Renal cortical epithelial cell (primary cell): ENCODE measurements at places on chromosomes 16 and 17. TPM values are rescaled to one million over a fixed set of nuclear protein-coding genes. Genes with fewer than 3 reads are reported as not detected.

DNA sequence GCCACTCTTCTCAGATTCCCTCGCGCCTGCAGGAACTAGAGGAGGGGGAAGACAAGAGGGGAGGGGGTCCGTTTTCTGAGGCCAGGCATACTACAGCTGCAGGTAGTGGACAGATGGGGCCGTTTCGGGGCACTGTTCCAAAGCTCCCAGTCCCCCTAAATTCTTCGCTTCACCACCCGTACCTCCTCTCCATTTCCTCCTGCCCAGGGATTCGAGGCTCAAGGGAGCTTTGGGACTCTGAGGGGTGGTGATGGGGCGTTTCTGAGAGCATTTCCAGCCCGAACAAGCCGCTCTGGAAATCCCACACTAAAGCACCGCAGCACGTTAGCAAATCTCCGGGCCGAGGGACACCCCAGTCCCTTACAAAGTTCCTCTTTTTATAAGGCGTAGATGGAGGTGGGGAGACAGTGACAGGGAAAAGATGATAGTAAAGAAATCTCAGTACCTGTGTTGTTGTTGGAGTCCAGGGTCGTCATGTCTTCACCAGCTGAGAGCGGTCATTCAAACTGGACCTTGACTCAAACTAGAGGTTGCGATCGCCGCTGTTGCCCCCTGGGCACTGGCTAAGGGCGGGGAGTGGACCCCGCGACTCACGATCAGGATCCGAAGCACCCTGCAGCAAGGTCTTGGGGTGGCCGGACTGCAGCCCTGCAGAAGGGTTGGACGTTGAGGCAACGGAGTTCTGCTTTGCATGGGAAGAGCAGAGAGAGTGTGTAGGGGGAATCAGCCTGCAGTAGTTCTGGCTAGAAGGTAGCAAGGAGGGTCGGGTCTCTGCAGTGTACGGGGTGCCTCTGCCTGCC lies 570 bp downstream of the NR1D1 start:
- DNase-seq: no peak

GRCh38 chr16:49458656-49459445 lies 85.2 kb downstream of the C16orf78 start:
- no peak for DNase-seq

- DNase-seq: no peak
Observed at GRCh38 chr17:75476271-75476671, 19.8 kb downstream of the TMEM94 start.

The SLC5A10 gene
- total RNA-seq: 0.50 and 0.87 TPM in 2 replicates

The ADAMTS18 gene
- 0.10 and 0.17 TPM in 2 replicates for total RNA-seq

DNA sequence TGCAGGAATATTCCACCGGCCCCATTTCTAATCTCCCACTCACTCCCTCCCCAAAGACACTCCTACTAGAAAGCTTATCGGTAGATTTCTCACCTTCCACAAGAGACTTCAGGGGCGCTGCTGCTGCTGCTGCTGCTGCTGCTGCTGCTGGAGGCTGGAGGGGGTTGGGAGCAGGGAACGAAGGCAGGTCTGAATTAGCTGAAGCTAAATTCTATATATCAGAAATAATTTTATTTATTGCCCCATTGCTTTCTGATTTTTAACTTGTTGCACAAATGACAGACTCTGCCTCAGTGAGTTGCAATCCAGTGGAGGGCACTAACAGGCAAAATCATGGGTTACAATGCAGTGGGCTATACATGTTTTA lies 25.8 kb upstream of the HLF start:
- DNase-seq: peak; percentile 18

The HLF gene
- 0.52 and 1.9 TPM in 2 replicates for total RNA-seq

The P2RX5 gene
- 2.9 and 19.3 TPM in 2 replicates for total RNA-seq

GRCh38 chr16:47004652-47005051 lies 31.2 kb upstream of the DNAJA2 start:
- no peak for DNase-seq

GRCh38 chr16:51624080-51624775 lies 473.2 kb upstream of the SALL1 start:
- no peak for DNase-seq

- no peak for DNase-seq
Observed at GRCh38 chr16:50581845-50582244, 33.6 kb downstream of the NKD1 start.

- DNase-seq: no peak
Observed at GRCh38 chr17:35537601-35538141, at the start of gene SLFN12L. Gene SLFN12L, minus strand, starts transcription at chr17:35537678. Its CDS starts 15,314 bp downstream, at chr17:35522364.

DNA sequence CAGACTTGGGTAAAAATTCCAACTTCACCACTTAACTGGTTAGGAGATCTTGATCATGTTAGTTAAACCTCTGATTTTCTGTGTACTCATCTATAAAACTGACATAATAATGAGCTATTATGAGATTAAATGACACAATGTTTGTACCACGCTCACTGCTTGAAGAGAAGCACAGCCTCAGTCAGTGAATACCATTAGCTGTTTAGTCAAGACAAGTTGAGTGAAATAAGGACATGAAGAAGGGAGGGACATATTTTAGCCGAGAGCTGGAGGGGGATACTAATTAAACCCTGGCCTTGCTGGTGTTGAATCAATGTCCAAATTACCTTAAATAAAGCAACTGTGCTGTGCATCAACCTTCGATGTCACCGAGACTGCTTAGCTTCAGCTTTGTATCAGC lies 105.1 kb upstream of the TOX3 start:
- DNase-seq: no peak

DNA sequence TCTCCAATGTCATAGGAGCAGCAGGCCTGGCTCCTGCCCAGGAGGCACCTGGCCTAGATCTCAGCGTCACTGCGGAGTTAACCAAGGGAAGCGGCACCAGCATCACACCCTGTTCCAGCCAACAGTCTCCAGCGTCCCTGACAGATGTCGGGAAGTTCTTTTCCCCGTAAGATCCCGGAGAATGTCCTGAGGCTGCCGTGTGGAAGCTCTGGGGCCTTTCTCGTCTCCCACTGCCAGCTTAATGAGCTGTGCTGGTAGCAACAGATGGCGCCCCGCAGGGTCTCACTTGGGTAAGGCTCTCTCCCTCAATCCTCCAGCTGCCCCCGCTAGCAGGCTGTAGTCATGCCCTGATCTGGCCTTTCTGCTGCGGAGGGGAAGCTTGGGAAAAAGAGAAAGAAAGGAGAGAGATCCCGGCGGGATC lies 57.5 kb downstream of the MARCHF10 start:
- no peak for DNase-seq

The ASIC2 gene
- 2.1 and 13.6 TPM in 2 replicates for total RNA-seq

GRCh38 chr17:45092911-45093430 lies 31.9 kb downstream of the NMT1 start:
- peak; percentile 98 for DNase-seq

- no peak for DNase-seq
Observed at GRCh38 chr16:3074860-3075522, 9.6 kb downstream of the IL32 start.

The TBC1D28 gene
- total RNA-seq: not detected in 2 replicates

- no peak for DNase-seq
Observed at GRCh38 chr16:17339764-17340541, 130.8 kb downstream of the XYLT1 start.

- no peak for DNase-seq
Observed at GRCh38 chr17:3750926-3751325, 27.2 kb downstream of the HASPIN start.

The FOXN1 gene
- total RNA-seq: not detected in 2 replicates

DNA sequence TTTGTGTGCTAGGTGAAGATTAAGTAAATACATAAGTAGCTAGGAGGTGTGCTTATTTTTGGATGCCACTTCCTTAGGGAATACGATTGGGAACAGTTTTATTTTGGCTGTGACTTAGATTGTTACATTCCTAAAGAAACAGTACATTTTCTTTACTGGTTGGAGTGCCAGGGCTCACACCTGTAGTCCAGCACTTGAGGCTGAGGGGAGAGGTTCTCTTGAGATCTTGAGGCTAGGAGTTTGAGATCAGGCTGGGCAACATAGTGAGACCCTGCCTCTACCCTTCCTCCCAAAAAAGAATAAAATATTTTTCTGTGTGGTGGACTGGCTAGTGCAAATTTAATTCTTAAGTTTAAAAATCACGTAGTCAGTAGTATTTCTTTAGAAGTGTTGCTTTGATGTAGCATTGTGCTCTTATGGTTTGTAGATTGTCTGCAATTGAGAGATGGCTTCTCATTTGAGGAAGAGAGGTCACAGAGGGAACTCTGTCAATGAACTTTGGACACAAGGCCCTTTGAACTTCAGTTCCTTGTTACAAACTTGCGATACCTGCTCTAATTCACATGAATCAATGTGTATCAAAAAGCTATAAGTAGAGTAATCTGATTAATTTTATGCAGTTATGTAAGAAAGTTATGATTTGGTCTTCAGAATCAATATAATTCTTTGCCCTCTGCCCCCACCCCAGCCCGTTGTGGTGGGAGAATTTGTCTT lies 7.1 kb downstream of the HAPSTR1 start:
- no peak for DNase-seq
